BJ (cell line): ENCODE measurements at places on chromosomes 4 and X.
A peak's percentile ranks its signal among the peaks of the same experiment; 100 is the strongest.

GRCh38 chrX:55715847-55716246 is 1.7 kb upstream of the RRAGB start:
- no peak for DNase-seq

GRCh38 chrX:155259752-155260151 is 4.5 kb downstream of the RAB39B start:
- DNase-seq = no peak

DNA sequence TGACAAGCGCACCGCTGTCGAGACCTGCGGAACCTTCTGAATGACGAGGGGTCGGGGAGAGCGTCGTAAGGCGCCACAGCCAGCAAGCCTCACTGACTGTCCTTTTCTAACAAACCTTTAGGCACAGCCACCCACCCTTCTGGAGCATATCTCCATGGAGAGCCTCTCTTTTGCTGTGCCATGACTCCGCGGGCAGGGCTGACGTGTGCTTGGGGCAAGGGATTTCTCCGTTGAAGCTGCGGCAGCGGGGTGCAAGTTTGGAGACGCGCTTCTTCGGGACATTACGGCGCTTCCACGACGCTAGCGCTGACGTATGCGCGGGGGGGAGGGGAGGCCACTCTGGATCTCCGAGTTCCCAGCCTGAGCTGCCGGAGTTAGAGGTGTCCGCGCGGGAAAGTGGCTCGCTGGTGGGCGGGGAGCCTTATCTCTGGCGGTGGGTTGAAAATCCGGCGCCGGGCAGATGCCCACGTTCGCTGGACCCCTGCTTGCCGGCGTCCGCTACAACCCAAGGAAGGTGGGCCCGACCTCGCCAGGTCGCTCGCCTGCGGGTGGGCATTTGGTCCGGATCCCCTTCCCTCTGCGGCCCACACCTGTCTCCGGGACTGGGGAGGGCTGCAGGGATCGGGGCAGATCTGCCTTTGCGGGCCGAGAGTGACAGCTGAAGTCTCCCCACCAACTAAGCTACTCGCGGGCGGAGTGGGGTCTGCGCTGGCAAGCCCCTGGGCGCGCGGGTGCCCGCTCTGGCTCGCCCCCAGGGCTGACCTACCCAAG is 543 bp upstream of the SLC10A7 start:
- DNase-seq = no peak

GRCh38 chrX:13852001-13852695 is 35.3 kb upstream of the GPM6B start:
- no peak for DNase-seq

DNA sequence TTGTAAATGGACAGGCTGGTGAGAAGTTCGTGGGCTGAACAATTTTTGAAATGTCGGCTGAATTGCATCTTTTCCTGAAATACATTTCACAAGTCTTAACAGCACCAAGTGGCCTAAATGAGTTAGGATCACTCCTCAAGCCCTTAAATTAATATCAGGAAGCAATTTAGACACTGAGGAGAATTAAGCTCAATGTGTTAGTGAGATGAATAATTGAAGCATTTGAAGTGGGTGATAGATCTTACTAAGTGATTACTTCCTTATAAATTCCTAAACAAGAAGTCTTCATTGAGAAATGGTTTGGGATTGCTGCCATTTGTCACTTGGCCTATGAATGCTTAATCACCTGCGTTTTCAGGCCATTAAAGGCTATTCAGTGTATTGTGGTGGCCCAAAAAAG is 116.8 kb downstream of the NAA11 start:
- DNase-seq = no peak

- DNase-seq = no peak
These were observed 120.4 kb downstream of the PCDH7 start for GRCh38 chr4:30840571-30840970.

DNA sequence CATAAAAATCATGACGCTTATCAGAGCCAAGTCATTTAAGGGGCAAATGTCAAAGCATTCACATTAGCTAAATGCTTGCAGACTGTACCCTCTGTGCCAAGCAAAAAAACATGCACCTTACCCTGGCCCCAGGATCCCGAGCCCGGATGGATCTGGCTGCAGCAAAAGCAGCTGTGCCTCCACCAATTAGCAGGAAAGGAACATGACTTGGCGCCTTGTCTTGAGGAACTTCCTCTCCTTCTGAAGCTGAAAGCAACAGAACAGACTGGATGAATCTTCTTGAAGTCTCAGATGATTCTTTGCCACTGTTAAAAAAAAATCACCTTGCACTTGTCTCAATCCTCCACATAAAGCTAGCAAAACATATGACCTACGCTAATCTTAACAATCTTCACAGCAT is 18.0 kb downstream of the AIFM1 start:
- DNase-seq = no peak

DNA sequence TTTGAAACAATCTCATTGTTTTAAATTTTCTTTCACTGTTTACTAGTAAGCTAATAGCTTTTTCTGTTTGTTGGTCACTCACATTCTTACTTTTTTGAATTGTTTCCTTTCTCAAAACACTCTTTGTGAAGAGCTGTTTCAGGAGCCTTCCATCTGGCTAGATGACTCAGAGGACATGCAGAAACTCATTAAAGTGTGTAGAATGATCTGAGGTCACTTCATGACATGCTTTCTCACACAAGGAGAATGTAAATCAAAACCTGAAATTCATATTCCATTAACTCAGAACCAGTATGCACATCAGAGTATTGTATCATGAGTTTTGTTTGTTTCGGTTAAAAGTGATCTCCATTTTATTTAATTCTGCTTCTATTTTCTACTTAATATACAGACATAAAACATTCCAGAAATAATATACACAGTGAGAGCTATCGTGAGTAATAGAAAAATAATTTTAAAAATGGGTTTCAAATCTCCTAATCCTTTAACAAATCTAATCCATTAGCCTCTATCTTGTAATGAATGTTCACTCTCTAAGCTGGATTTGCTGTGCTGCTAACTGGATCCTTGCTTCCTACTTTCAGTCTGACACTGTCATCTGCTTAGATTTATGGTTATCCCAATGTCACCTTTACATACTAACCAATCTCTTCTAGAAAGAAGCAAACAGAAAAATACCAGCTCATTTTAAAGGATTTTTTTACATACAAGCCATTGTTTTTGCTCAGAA is 449.6 kb downstream of the FSTL5 start:
- DNase-seq = peak; percentile 68

- DNase-seq = no peak
These were observed 86.3 kb downstream of the SMARCA5 start for GRCh38 chr4:143599827-143600226.

DNA sequence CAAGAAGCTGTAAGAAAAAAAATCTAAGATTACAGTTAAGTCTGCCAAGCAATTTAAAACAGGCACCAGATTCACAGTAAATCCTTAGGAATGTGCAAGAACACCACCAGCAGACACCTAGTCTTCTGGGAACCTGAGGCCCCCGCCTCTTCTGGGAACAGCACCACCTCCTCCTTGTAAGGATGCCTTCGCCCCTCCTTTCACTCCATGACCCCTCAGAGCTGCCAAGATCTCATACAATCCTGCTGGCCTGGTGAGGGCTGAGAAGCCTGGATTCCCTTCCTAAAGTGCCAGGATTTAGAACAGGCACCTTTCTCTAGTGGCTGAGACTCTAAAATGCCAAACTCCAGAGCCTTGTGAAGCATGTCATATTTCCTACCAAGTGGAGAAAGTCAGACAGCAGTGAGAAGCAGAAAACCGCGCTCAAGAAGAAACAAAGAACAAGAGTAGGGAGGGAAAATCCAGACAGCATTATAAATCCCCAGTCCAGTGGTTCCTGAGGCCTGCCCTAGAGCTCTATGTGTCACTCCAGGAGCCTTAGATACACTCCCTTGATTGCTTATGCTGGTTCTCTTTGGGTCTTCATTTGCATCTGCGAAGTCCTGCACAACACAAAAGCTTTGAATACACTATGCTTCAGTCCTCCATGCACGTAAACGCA is 166.4 kb downstream of the TSPAN5 start:
- DNase-seq = no peak

DNA sequence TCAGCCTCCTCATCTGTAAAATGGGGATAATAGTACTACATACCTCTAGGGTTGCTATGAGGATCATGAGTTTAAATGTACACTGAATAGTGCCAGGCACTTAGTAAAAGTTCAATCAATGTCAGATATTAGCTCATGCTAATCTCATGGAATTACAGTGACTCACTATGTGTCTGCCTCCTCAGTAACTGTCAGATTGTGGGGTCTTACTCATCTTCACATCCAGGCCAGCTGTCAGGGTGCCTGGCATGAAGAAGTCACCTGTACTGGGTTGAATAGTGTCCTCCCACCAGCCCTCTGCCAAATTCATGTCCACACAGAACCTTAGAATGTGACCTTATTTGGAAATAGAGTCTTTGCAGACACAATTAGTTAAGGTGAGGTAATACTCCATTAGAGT is 54.3 kb upstream of the STIM2 start:
- no peak for DNase-seq

- DNase-seq = no peak
These were observed 640.0 kb downstream of the RAB28 start for GRCh38 chr4:12844141-12844540.

- no peak for DNase-seq
These were observed 61.9 kb downstream of the TMEM150C start for GRCh38 chr4:82499738-82500434.

DNA sequence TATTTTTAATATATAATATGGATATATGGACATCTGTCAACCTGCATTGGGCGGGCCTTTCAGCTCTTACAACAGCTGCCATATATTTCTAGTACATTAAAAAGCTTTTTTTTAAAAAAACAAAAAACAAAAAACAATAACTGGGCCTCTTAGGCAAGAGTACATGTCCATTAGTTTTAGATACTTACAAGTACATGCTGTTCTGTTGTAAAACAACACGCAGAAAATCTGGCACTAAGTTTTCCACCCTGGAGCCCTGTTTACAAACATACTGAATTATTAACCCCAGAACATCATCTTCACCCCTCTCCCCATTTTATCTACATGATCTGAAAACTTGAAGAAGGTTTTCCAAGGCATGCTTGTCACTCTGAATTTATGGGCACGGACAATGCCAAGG is 29.8 kb downstream of the RAI2 start:
- no peak for DNase-seq

DNA sequence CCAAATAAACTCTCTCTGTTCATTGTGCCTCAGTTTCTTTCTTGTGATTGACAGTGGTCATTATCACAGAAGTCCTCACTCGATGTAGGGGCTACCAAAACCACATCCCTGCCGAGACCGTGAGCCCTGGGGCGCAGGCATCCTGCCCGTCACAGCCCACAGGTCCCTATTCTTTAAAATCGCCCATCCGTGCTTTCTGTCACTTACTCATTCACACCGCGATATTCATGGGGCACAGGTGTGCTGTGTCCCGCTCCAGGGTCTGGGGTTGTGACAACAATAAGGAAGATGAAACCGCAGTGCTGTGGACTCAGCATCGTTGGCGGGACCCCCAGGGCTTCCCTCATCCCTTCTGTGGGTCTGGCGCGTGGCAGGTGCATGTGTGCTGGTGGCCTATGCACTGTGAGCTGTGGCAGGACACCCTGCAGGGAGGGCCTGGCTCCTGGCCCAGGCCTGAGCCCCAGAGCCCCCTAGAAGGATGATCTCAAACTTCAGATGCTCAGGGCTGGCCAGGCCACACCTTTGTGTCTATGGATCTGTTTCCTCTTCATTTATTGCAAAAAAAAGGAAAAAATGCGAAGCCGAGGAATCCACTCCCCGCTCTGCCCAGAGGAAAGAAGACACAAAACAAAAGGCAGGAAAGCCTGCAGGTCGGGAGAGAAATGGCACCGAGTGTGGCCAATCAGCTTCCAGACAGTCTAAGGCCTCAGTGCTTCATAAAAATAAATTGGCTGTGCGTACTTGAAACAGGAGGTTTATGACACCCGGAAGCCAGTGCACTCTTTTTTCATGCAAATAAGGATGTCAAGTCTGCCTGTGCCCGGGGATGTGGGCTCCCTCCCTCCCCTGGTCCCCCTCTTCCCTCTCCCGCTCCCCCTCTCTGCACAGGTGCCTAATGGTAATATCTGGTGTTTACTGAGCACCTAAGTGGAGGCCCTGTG is 109.5 kb upstream of the ADRA2C start:
- no peak for DNase-seq

DNA sequence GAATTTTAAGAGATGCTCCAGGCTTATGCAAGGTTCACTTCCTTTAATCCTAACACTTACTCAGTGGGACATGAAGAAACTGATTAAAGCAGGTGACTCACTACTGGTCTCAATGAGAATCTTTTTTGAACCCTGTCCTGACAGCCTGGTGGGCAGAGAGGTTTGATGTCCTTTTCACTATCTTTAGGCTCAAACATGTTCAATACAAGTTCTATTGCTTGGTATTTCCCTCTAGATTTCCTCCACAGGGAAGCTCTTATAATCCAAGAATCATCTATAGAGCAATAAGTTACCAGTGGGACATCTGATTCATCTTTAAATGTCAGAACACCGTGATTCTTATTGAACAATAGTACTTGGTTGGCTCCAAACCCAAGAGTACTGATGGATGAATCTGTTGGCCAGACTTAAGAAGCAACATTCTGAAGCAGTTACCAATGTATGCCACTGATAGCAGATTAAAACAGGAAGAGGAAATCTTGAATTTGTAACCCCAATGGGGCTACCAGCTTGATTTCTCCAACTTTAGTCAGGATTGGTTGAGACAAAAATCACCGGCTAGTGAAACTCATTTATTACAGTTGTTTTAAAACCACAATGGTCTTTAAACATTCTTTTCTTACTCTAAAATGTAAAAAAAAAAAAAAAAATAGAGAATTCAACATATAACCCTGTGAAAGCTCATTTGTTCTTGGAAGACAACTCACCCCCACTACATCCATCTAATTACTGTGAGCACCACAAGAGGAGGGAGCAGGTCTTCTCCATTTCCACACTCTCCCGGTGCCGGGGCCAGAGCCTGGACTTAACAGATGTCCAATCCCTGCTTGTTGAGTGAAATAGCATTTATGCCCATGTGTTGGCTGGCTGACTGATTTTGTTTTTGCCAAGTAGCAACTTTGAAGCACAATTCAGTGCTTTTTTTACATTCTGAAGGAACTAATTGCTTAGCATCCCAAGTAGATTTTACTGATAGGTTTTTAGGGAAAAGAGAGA is 43.3 kb downstream of the FGFBP1 start:
- DNase-seq = no peak

DNA sequence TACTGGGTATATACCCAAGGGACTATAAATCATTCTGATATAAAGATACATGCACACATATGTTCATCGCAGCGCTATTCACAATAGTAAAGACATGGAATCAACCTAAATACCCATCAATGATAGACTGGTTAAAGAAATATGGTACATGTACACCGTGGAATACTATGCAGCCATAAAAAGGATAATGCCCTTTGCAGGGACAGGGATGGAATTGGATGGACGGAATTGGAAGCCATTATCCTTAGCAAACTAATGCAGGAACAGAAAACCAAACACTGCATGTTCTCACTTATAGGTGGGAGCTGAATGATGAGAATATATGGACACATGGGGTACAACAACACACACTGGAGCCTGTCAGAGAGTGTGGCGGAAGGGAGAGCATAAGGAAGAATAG is 55.9 kb downstream of the DCK start:
- DNase-seq = no peak

DNA sequence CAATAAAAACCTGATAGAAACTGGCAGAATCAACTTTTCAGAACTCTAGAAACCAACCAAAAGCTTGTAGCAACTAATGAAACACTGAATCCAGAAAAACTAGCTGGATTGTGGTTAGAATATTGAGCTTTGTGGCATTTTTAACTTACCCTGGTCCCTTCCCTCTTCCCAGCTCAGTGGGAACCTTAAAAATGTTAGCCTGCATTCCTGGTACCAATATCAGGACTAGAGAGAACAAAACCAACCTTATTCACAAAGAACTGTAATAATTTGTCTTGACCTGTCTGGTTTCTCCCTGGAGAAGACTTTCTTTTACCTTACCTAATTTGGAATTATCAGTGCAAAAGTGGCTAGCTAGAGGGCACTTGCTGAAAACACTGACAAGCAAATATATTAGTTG is 21.2 kb downstream of the SH3D19 start:
- no peak for DNase-seq
